ENCODE measurements at places on chromosomes 7 and 10.

GRCh38 chr10:102504179-102504975 is 605 bp downstream of the SUFU start:
- DNase-seq = peak; percentile 38

DNA sequence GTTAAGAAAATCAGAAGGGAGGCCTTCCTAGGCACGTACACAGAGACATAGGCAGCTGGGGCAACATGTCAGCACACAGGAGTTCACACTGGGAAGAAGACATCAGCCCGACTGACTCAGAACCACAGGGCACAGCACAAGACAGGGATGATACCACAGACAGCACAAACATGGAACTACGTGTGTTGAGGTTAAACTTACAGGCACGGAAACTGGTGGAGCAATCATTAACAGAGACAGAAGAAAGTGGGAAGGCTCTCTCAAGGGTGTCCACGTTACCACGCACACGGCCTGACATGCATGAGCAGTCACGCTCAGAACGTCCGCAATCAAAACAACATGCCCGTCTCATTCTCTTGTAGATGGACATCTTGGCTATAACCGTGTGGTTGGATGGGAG is 636.4 kb downstream of the KCNMA1 start:
- DNase-seq = no peak

GRCh38 chr10:13950543-13950939 is 363.8 kb downstream of the PRPF18 start:
- DNase-seq = no peak

- peak; percentile 20 for DNase-seq
These were observed 45.7 kb upstream of the HSPA12A start for GRCh38 chr10:116787893-116788665.

DNA sequence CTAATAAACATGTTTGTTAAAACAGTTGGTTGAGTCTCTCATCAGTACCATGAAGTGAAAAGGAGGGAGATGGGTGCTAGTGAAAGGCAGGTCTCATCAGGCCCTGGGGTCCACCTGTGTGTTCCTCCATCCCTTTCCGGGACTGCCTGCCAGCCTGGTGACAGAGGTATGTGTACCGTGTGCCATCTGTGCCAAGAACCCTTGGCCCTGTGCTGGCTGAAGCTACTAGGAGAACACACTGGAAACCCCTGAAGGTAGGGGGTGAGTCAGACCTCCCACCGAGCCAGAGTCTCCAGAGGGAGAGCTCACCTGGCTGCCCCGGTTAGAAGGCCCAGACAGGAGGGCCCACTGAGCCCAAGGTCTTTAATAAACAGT is 2.3 kb downstream of the DDIT4 start:
- no peak for DNase-seq

GRCh38 chr7:108805808-108806397 is 236.2 kb downstream of the DNAJB9 start:
- no peak for DNase-seq

DNA sequence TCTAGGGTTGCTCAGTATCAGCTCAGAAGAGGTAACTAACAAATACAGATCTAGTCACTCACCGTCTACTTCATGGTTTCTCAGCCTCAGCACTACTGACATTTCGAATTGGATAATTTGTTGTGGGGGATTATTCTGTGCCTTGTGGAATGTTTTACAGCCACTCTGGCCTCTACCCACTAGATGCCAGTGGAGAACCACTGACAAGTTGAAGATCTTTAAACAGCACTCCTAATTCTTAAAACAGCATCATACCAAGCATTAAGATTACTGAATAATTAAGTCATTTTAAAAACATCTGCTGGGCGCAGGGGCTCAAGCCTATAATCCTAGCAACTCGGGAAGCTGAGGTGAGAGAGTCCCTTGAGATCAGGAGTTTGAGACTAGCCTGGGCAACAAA is 82.6 kb downstream of the UPF2 start:
- no peak for DNase-seq

- DNase-seq = no peak
These were observed 5.1 kb downstream of the GOLGA7B start for GRCh38 chr10:97854743-97855142.

Measured in amniotic stem cell (primary cell).